ENCODE measurements at places on chromosomes 6 and 20.

GRCh38 chr20:63187338-63188158, 28.4 kb downstream of the YTHDF1 start:
- H3K27me3 ChIP-seq = peaks cover 12% of the 10 kb centered on the region
- no peaks in the 10 kb centered on the region for H3K4me1 ChIP-seq
- DNase-seq = no peak
- peaks cover 3% of the 10 kb centered on the region for H3K36me3 ChIP-seq
- no peak overlapping the region for H3K4me3 ChIP-seq

GRCh38 chr20:54625497-54625896, 150.1 kb downstream of the DOK5 start:
- no peak for DNase-seq
- no peaks in the 10 kb centered on the region for H3K4me1 ChIP-seq
- H3K27me3 ChIP-seq = peaks cover 7% of the 10 kb centered on the region
- H3K27ac ChIP-seq = no peak overlapping the region
- H3K36me3 ChIP-seq = no peaks in the 10 kb centered on the region

DNA sequence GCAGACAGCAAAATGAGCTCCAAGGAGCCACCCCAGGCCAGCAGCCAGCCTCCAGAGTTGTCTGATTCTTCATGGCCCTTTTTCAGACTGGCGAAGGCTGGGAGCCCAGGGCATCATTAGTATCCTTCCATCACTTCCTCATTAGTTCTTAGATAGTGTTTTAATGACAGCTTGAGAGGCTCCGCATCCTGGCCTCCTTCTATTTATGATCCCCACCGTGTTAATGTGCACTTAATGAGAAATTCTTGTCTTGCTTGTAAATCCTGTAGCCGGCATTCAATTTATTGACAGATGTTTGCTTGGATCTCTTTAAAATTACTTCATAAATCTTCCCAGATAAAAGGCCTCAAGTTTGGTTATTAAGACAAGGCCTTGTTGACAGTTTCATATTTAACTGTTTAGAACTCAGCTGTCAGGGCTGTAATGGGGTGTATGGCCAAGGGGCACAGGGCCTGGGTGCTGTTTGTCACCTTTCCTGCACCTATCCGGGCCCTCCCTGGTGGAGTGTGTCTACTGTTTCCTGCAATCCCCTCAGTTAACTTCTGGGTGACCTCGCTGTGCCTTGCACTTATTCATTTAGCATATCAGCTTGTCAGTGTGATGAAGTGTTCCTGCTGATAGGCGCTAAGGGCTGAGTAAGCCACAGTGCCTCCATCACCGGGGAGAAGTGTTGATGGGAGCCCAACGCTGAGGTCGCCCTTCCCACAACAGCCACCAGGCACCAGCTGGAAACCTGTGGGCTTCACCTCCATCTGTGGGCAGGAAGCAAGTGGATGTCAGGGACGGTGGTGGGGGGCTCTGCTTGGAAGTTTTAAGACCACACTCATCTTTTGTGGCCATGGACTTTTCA, 169.3 kb downstream of the TSHZ2 start:
- H3K27me3 ChIP-seq = peaks cover 39% of the 10 kb centered on the region
- H3K27ac ChIP-seq = no peak overlapping the region
- DNase-seq = no peak

DNA sequence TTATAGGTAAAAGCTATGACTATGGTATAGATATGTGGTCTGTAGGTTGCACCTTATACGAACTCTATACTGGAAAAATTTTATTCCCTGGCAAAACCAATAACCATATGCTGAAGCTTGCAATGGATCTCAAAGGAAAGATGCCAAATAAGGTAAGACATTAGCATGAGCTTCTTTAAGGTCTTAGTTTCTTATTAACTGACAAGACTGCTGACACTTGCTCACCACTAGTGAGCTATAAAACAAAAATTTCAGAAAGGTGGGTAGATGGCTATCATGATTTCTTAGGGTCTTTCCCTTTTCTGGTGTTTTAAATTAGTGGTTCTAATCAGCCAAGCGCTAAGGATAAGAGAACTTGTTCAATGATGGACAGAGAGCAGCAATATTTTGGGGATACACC, 21.9 kb downstream of the FAM217A start:
- peaks cover 14% of the 10 kb centered on the region for H3K4me1 ChIP-seq
- no peak overlapping the region for H3K27ac ChIP-seq
- no peak for DNase-seq
- no peak overlapping the region for H3K4me3 ChIP-seq

- DNase-seq = no peak
- no peaks in the 10 kb centered on the region for H3K27me3 ChIP-seq
- no peaks in the 10 kb centered on the region for H3K36me3 ChIP-seq
- no peaks in the 10 kb centered on the region for H3K4me1 ChIP-seq
Measured at GRCh38 chr6:51299621-51300380, 481.1 kb downstream of the TFAP2B start.

DNA sequence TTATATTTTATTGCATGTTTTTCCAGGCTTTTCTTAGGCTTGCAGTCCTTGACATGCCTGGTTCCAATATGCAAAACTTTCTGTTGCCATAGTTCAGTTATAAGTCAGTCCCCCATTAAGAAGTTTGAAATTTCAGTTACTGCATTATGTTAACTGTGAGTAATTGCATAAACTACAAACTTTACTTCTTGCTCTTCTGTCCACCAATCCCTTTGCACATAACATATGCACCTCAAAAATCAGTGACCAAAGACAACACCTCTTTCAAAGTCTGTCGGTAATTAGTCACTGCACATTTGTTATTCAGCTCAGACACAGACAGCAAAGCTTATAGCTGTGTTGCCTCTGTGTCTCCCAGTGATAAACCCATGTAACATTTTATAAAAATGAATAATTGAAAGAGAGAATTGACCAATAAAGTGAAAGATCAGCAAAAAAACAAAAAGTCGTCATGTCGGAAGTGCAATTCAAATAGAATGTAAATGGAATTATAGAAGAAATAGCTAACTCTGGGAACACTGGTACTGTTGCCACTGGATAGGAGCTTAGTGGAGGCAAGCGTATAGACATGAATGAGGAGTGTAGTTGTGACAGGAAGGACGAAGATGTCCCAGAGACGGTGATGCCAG, 50.3 kb upstream of the BTBD3 start:
- H3K27me3 ChIP-seq = no peaks in the 10 kb centered on the region
- H3K4me3 ChIP-seq = no peak overlapping the region
- no peaks in the 10 kb centered on the region for H3K4me1 ChIP-seq
- H3K36me3 ChIP-seq = peaks cover 2% of the 10 kb centered on the region

- no peak for DNase-seq
- no peak overlapping the region for H3K4me3 ChIP-seq
- no peaks in the 10 kb centered on the region for H3K4me1 ChIP-seq
- no peak overlapping the region for H3K27ac ChIP-seq
Measured at GRCh38 chr6:89289710-89290109, 25.4 kb downstream of the GABRR2 start.

DNA sequence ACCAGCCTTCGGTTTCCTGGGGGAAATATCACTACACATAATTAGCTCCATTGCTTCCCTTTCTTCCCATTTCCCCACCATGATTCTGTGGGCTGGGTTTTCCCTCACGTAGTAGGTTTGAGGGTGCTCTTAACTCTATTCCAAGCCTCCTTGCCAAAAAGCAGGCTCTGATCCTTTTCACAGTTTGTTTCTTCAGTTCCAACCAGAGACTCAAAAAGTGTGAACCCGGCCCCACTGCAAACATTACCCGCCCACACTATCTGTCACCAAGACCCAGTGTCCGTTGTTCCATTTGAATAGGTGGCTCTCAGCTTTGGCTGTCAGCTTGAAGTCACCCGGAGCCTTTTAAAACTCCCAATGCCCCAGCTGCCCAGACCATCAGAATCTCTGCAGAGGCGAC, 11.8 kb upstream of the NAA20 start:
- DNase-seq = no peak
- peaks cover 2% of the 10 kb centered on the region for H3K36me3 ChIP-seq
- no peak overlapping the region for H3K27ac ChIP-seq
- H3K27me3 ChIP-seq = peaks cover 92% of the 10 kb centered on the region
- no peak overlapping the region for H3K4me3 ChIP-seq

GRCh38 chr6:30349421-30350177, 4.6 kb downstream of the RPP21 start:
- no peak overlapping the region for H3K27ac ChIP-seq
- H3K36me3 ChIP-seq = peaks cover 9% of the 10 kb centered on the region
- H3K4me1 ChIP-seq = peaks cover 35% of the 10 kb centered on the region

DNA sequence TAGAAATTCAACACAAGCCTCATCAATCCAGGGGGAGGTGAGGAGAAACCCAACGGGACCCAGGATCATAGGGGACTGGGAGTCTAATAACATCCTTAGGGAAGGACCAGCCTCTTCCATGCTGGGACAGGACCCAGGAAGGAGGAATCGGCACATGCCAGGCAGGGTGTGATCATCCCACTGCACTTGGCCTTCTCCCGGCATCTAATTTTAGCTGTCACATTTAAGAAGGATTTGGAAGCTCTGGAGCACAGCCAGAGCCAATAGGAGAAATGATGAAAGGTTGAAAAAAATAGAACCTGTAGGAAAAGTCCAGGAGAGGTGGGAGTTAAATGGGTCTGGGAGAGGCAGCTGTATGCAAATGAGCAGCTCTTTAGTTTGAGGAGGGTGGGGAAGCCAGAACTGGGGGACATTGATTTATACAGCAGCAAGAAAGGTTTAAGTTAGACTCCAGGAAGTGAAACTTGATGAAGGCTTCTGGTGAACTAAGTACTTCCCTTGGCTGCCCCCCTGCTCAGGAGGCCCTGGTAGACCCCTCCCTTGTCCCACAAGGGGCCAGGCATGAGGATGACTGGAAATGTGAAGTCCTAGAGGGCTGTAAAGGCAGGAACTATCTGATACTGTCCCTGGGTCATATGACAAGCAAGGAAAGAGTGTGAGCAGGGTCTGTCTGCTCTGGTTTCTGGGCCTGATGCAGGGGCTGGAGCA, 260.3 kb downstream of the LRFN2 start:
- peaks cover 69% of the 10 kb centered on the region for H3K27me3 ChIP-seq
- no peaks in the 10 kb centered on the region for H3K36me3 ChIP-seq
- H3K4me1 ChIP-seq = peaks cover 6% of the 10 kb centered on the region
- no peak overlapping the region for H3K27ac ChIP-seq
- DNase-seq = no peak

- no peak overlapping the region for H3K27ac ChIP-seq
- H3K27me3 ChIP-seq = no peaks in the 10 kb centered on the region
- no peak overlapping the region for H3K4me3 ChIP-seq
- no peak for DNase-seq
- peaks cover 6% of the 10 kb centered on the region for H3K36me3 ChIP-seq
Measured at GRCh38 chr6:132491303-132491702, 21.6 kb downstream of the STX7 start.

DNA sequence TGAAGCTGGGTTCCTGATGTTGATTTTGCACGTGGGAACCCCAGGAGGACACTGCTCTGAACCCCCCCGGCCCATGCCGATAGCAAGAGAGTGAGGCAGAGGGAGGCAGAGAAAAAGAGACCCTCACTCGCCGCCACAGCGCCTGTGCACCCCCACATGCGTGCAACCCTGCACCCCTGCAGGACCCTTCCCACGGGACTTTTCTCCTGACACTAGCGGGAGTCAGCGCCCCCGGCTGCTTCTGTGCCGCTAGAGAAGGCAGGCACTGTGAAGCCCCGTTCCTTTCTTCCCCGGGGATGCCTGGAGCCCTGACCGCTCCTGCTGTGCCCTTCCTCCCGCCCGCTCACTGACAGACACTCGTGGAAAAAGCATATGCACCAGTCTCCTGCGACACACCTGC, 67.4 kb downstream of the GMPR start:
- no peak for DNase-seq
- peaks cover 51% of the 10 kb centered on the region for H3K36me3 ChIP-seq
- no peaks in the 10 kb centered on the region for H3K27me3 ChIP-seq
- H3K4me3 ChIP-seq = no peak overlapping the region
- peaks cover 10% of the 10 kb centered on the region for H3K4me1 ChIP-seq

DNA sequence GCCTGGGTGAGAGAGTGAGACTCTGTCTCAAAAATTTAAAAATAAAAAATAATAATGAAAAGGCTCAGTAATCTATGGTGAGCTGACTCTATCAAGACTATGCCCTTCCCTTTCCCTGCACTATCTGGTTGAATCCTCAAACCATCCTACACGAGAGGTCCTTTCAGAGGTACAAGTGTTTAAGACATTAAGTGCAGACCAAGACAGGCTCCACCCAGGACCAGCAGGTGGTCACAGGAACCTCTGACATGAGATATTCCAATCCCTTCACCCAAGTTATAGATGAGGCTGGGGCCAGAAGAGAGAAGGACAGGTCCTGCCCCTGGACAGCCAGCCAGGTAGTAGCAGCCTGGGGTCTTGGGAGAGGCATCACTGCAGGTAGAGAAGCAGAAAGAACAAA, 182.6 kb downstream of the NFATC2 start:
- H3K4me1 ChIP-seq = peaks cover under 1% of the 10 kb centered on the region
- no peak for DNase-seq
- H3K27me3 ChIP-seq = no peaks in the 10 kb centered on the region
- no peaks in the 10 kb centered on the region for H3K36me3 ChIP-seq

DNA sequence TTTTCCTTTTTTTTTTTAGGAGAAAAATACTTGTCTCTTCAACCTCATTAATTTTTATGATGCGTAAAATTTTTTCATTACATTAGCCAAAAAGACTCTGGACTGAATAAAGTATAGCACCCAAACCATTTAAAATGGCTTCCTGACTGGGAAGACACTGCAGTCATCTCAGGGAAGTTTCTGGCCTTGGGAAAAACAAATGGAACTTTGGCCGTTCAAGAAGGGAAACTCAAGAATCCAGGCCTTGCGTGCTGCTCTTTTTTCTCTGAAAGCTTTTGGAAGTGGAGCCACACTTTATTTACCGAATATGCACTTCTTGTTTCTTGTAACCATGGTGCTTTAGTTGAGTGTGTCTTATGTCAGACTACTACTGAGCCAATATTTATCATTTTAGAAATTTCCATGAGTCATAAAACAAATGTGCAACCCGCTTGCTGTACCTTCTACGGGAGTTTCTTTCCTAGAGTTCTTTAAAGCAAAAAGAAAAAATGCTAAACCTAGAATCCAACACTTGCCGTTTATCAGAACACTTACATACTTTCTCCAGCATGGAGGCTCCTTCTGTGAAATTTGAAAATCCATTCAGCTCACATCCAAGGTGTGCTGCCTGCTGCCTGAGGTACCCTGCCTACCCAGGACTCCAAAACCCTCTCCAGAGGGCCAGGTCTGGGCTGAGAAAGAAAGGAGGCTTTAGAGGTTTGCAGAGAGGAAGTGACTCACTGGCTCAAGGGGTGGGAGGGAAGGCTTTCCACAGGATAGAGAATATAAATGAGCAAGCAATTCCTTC, 11.5 kb upstream of the DSTN start:
- H3K4me1 ChIP-seq = no peaks in the 10 kb centered on the region
- peaks cover 13% of the 10 kb centered on the region for H3K27me3 ChIP-seq
- no peak overlapping the region for H3K27ac ChIP-seq
- H3K36me3 ChIP-seq = no peaks in the 10 kb centered on the region
- no peak overlapping the region for H3K4me3 ChIP-seq

GRCh38 chr6:16251706-16252105, 13.3 kb downstream of the GMPR start:
- no peak for DNase-seq
- no peaks in the 10 kb centered on the region for H3K36me3 ChIP-seq
- peaks cover 13% of the 10 kb centered on the region for H3K4me1 ChIP-seq
- no peak overlapping the region for H3K4me3 ChIP-seq
- H3K27me3 ChIP-seq = peaks cover 5% of the 10 kb centered on the region

- no peak overlapping the region for H3K27ac ChIP-seq
- no peaks in the 10 kb centered on the region for H3K4me1 ChIP-seq
- H3K36me3 ChIP-seq = peaks cover 1% of the 10 kb centered on the region
- DNase-seq = no peak
- no peak overlapping the region for H3K4me3 ChIP-seq
Measured at GRCh38 chr6:11500008-11500407, 37.5 kb upstream of the TMEM170B start.

All from central memory CD8-positive, alpha-beta T cell (primary cell).